ENCODE measurements at places on chromosomes 16 and 17.

DNA sequence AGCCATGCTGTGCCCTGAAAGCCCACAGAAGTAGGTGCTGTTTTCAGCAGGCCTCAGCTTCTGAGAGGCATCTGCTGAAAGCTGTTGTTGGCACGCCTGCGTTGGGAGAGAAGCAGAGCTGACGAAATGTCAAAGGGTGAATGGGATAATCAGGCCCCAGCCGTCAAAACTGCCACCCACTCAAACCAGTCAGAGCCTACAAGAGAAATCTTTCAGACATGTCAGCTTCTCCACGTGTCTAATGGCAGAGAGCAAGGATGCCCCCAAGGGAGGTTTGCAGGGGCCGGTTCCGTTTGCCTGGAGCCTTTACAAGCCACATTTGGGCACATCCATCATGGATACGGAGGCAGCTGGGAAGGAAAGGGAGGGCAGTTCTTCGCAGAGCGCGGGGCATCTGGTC lies 568.2 kb upstream of the EEF2KMT start:
- H3K27me3 ChIP-seq: no peaks in the 10 kb centered on the region
- H3K36me3 ChIP-seq: no peaks in the 10 kb centered on the region
- no peak overlapping the region for H3K4me3 ChIP-seq
- no peaks in the 10 kb centered on the region for H3K4me1 ChIP-seq
- no peak for DNase-seq

GRCh38 chr16:50067290-50067853 lies 1.6 kb downstream of the HEATR3 start:
- no peaks in the 10 kb centered on the region for H3K27me3 ChIP-seq
- peak overlapping the region; percentile 93 for H3K27ac ChIP-seq
- no peak for DNase-seq
- H3K36me3 ChIP-seq: peaks cover 21% of the 10 kb centered on the region
- H3K4me3 ChIP-seq: peak overlapping the region; percentile 95
- peaks cover 25% of the 10 kb centered on the region for H3K4me1 ChIP-seq

- H3K27me3 ChIP-seq: no peaks in the 10 kb centered on the region
- H3K36me3 ChIP-seq: no peaks in the 10 kb centered on the region
- no peak overlapping the region for H3K27ac ChIP-seq
These were observed 241.6 kb upstream of the SALL1 start for GRCh38 chr16:51392521-51393187.

DNA sequence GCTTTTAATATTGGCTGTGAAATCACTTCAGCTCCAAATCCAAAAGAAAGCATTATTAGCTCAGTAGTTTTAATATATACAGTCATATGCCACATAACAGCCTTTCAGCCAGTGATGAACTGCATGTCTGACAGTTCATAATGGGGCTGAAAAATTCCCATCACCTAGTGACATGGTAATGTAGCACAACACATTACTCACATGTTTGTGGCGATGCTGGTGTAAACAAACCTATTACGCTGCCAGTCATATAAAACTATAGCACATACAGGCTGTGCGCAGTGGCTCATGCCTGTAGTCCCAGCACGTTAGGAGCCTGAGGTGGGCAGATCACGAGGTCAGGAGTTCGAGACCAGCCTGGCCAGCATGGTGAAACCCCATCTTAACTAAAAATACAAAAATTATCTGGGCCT lies 92.2 kb downstream of the TUBD1 start:
- no peak overlapping the region for H3K4me3 ChIP-seq
- no peak overlapping the region for H3K27ac ChIP-seq
- H3K4me1 ChIP-seq: peaks cover 21% of the 10 kb centered on the region
- H3K27me3 ChIP-seq: no peaks in the 10 kb centered on the region
- peaks cover 9% of the 10 kb centered on the region for H3K36me3 ChIP-seq

GRCh38 chr16:49631187-49632041 lies 224.5 kb downstream of the ZNF423 start:
- H3K4me1 ChIP-seq: no peaks in the 10 kb centered on the region
- no peaks in the 10 kb centered on the region for H3K36me3 ChIP-seq
- no peaks in the 10 kb centered on the region for H3K27me3 ChIP-seq
- no peak overlapping the region for H3K4me3 ChIP-seq

DNA sequence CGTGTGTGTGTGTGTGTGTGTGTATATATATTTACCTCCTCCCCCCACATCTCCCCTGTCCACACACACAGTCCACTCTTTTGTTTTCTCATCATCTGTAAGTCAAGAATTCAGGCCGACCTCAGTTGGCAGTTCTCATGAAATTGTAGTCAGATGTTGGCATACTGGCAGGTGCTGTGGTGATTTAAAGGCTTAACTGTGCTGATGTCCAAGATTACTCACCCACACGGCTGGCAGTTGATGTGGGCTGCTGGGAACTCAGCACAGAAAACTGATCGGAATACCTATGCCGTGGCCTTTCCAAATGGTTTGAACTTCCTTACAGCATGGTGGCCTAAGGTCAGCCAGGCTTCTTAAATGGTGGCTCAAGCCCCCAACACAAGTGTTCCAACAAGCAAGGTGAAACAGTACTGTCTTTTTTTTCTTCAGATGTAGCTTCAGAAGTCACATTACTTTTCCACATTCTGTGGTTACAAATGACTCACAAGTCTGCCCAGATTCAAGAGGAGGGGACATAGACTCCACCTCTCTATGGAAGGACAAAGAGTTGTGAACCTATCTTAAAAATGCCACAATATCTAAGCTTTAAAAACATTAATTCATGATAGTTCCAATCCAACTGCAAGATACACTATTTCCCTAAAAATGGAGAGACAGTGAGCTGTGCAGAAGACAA lies 198.5 kb upstream of the HS3ST4 start:
- no peak overlapping the region for H3K27ac ChIP-seq
- H3K27me3 ChIP-seq: peaks cover 6% of the 10 kb centered on the region
- H3K4me3 ChIP-seq: no peak overlapping the region

GRCh38 chr16:49287572-49287971 lies 5.9 kb upstream of the CBLN1 start:
- H3K4me1 ChIP-seq: peaks cover 2% of the 10 kb centered on the region
- no peak overlapping the region for H3K27ac ChIP-seq
- peaks cover 40% of the 10 kb centered on the region for H3K27me3 ChIP-seq
- no peak for DNase-seq
- no peaks in the 10 kb centered on the region for H3K36me3 ChIP-seq
- H3K4me3 ChIP-seq: no peak overlapping the region

Measured in activated naive CD8-positive, alpha-beta T cell treated with anti-CD3 and anti-CD28 coated beads, Interleukin-2, amount 10 ng/mL, durations not matched to agents 7 days and 5 days (primary cell).